ENCODE measurements at places on chromosomes 4 and X. TPM values are rescaled to one million over a fixed set of nuclear protein-coding genes. Genes with fewer than 3 reads are reported as not detected.

GRCh38 chrX:100995469-100995868 is 26.0 kb downstream of the ARL13A start:
- DNase-seq = peak; percentile 41

GRCh38 chr4:109434007-109434971 is 674 bp downstream of the SEC24B start:
- DNase-seq = peak; percentile 21

Gene PPP1R2C
- total RNA-seq = not detected

Gene ETDA
- not detected for total RNA-seq
